ENCODE measurements at places on chromosomes 3 and 15.
A peak's percentile ranks its signal among the peaks of the same experiment; 100 is the strongest.

GRCh38 chr3:123618768-123619484 lies 34.1 kb upstream of the HACD2 start:
- no peak for ATAC-seq

GRCh38 chr15:77168616-77169015 lies 97.7 kb upstream of the TSPAN3 start:
- ATAC-seq, result no peak

- ATAC-seq, result no peak
Measured at GRCh38 chr3:175398676-175399075, 539.5 kb downstream of the NAALADL2 start.

DNA sequence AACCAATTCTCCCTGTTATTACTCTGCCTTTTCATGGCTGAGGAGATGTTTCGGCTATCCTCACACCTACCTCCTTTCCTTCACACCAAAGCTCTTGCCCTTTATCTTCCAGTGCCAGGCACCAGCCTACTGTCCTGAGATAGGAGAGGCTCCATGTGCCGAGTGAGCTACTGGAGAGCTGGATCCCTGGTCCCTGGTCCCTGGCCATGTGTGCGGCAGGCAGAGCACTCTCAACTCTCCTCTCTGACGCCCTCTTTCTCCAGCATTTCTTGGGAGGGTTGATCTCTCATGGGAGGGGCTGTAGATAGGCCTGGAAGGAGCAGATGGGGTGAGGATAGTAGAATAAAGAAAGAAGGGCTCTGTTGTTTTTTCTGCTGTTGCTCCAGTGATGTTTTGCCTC lies 277.1 kb upstream of the UMPS start:
- no peak for ATAC-seq

DNA sequence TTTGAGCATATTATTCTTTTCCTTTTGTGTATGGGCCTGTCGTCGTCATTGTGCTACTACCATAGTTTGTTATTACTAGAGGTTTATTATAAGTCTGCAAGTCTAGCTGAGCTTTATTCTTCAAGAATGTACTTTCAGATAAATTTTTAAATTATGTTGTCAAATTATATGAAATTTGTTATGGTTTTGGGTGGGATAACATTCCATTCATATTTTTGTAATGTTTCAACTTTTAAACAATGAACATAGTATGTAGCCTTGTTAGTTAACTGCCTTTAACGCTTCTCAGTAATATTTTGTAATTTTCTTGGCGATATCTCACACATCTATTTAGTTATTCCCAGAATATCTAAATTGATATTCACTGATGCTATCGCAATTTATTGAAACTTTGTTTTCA lies 41.6 kb upstream of the GOLGA8B start:
- ATAC-seq, result no peak

GRCh38 chr3:160280836-160281235 lies 55.6 kb downstream of the C3orf80 start:
- ATAC-seq, result no peak

- ATAC-seq, result no peak
Measured at GRCh38 chr3:170876537-170876936, 6.5 kb upstream of the RPL22L1 start.

DNA sequence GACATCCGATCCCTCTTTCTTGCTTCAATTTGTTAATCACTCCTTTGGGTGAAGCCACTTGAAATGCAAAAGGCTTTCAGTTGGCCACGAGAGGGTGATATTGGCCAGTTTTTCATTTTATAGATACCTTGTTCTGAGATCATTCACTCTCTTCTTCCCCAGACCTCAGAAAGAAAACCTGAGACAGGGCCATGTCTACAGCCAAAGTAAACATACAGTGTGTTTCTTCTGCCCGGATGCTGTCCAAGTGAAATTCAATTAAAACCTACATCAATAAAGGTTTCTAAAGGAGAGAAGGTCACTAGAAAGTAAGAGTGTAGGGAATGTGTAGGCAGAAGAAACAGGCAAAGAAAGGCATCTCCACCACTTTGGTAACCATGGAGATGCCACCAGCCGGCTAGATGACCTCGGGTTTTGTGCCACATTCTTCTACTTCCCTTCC lies 39.5 kb upstream of the FMN1 start:
- no peak for ATAC-seq

GRCh38 chr15:89958107-89958805 lies 42.9 kb upstream of the ZNF710 start:
- no peak for ATAC-seq

DNA sequence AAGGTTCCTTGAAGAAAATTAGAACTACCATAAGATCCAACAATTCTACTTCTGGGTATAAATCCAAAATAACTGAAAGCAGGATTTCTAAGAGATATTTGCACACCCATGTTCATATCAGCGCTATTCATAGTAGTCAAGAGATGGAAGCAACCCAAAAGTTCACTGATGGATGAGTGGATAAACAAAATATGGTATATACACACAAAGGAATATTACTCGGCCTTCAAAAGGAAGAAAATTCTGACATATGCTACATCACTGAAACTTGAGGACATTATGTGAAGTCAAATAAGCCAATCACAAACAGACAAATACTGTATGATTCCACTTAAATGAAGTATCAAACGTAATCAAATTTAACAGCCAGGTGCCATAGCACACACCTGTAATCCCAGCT lies 13.1 kb downstream of the DET1 start:
- no peak for ATAC-seq

DNA sequence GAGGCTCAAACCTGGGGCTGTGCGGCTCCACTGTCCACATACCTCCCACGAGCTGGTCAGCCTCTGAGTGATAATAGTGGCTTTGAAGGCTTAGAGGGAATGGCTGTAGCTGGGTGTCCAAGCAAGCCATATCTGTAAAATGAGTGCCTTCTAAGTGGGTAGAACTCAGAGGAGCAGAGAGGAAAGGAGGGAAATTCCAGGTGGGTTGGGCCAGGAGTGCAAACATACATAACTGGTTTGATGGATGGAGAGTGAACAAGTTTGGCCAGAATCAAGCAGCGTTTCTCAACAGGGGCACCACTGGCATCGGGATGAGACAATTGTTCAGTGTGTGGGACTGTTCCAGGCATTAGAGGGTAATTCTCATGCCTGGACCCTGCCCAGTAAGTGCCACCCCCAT lies 91.1 kb downstream of the ASB7 start:
- ATAC-seq, result no peak

GRCh38 chr15:74893627-74894026 lies 3.8 kb downstream of the MPI start:
- no peak for ATAC-seq

- peak; percentile 62 for ATAC-seq
Measured at GRCh38 chr15:100879061-100879463, 569 bp upstream of the ALDH1A3 start.

Measured in motor neuron (in vitro differentiated cells).